ENCODE measurements at places on chromosomes 13 and 19. TPM values are rescaled to one million over a fixed set of nuclear protein-coding genes. Genes with fewer than 3 reads are reported as not detected.

ZNF570 gene
- 5.1 TPM for total RNA-seq

IGSF23 gene
- total RNA-seq = not detected

SIGLEC6 gene
- not detected for total RNA-seq

DKKL1 gene
- total RNA-seq = 0.79 TPM

PRMT1 gene
- total RNA-seq = 266 TPM

FCHO1 gene
- 115 TPM for total RNA-seq

ARRDC2 gene
- total RNA-seq = 30.6 TPM

EHD2 gene
- not detected for total RNA-seq

GRCh38 chr13:76889254-76889653 lies 3.0 kb upstream of the KCTD12 start:
- DNase-seq = no peak

DNA sequence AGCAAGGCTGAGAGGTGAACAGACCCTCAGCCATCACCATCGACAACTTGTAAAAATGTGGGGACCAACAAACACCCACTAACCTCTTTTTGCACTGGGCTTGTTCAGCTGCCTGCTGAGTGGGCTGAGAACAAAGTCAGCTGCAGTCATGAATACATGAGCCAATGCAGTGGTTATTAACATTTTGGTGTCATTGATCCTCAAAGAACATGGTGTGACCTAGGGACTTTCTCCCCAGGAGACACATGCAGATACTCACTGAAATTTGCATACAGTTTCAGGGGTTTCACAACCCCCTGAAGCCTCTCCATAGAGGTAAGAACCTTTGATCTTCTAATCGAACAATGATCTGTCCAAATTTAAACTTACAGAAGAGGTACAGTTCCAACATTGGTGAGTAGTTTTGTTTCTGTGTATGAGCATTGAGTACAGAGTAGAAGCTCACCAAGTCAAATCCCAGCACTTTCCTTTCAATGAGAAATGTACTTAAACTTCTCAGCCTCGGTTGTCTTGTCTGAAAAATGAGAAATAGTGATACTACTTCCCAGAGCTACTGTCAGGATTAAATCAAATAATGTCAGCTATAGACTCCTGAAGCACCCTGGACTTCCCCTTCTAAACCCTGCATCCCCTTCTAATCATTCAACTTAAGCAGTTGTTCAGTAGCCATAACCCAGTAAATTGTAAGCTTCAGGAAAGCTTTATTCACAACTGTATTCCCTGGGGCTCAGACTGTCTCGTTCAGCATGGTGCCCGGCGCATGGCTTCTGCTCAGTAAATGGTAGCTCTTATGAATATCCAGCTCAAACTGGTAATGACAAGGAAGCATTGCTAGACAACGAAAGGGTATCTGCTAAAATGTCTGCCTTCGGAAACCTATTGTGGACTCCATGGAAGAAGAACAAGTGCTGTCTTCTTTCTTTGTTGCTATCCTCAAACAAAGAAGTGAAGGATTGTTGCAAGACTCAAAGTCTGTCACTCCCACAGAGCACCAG lies 148.7 kb downstream of the FOXO1 start:
- DNase-seq = peak; percentile 26

DNA sequence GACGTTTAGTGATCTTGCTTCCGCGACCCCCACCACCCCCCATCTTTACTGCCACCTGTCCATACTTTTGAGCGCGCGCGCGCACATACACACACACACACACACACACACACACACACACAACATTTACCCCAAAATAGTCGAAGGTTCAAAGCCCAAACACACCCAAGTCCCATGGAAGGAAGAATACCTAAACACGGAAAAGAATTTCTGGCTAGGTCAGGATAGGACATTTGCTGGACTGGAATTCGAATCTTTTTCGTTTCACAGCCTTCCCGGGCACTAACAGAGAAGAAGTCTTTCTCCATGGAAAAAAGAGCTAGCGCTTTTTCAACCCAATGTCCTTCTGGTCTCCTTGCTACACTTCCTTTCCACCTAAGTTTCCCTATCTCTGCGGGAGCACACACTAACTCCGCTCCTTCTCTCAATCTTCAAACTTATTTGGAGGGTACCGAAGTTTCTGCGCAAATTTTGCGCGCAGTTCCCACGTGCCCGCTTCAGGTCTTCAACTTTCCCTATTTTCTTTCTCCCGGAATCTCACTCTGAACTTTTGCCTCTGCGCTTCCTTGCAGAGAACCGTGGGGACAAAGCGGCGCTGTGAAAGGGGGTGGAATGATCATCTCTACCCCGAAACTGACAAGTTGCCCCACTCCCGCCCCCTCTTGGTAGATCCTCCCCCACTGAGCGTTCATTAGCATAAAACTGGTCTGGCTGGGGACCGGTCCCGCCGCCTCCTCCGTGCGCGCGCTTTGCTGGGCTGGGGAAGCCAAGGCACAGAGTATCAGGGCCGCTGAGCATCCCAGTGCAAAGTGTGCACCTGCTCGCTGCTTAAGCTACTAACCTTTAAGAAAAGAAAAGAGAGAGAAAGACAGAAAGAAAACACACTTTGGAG lies 2.7 kb downstream of the DACH1 start:
- no peak for DNase-seq

DNA sequence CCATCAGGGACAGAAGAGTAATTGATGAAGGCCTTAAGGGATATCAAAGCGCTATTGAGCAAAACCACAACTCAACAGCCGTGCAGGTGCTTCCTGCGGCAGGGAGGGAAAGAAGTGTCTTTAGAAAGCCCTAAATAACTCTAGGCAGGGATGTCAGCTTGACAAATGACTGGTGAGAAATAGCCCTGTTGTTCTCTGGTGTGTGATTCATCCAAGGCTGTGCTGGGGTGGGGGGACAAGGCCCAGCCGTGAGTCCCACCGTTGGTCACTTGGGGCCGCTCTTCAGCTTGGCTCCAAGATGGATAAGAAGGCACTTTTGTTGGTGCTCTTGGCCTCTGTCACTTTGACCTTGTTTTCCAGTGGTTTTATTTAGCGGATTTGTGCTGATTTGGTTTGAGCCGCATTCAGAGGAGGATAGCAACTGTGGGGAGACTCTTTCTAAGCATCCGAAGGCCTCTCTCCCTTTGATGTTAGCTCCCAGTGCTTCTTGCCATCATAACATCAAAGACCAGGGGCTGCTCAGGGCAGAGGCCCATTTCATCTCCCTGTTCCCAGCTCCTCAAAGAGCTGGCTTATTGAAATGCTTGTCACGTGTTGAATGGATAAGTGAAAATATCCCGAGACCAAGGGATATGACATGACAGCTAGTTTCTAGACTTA lies 130.3 kb upstream of the SERP2 start:
- peak; percentile 84 for DNase-seq

DNA sequence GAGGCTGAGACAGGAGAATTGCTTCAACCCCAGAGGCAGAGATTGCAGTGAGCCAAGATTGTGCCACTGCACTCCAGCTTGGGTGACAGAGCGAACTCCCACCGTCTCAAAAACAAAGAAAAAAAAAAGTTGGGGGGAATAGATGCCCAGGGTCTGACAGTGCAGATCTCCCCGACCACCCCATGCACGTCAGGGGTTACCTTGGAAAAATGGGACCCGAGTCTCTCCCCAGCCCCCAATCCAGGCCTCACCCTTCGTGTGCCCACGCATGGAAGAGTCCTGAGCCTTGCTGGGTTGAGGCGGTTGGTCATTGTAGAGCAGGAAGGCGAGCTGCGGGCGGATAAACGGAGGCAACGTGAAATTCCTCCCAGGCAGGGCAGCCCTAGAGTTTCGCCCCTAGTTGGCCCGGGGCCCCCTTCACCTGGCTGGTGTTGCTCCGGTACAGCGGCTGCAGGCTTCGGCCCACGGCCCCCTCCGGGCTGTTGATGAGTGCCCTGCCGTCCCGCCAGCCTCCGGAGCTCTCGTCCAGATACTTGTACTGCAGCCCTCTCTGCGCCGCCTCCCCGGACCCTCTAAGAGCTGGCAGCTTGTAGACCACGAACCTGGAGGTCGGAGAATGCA lies 588 bp downstream of the DNASE2 start:
- DNase-seq = peak; percentile 72

- peak; percentile 66 for DNase-seq
Observed at GRCh38 chr19:18194554-18195238, 1.7 kb downstream of the MPV17L2 start.

- DNase-seq = no peak
Observed at GRCh38 chr13:64855506-64855905, 2374.6 kb downstream of the PCDH9 start.

DNA sequence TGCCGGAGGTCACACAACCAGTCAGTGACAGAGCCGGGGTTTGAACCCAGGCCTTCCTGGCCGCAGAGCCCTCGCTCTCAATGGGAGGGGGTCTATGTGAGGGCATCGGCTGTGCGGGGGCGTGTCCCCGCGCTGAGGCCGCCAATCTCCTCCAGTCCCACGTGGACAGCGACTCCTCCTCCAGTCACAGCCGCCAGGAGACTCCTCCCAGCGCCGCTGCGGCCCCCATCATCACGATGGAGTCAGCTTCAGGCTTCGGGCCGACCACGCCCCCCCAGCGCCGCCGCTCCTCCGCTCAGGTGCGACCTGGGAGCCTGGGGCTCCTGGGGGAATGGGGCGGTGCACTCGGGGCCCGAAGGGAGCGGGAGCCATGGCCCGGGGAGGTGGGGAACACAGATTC lies 6.0 kb downstream of the SPRED3 start:
- DNase-seq = peak; percentile 24

- DNase-seq = no peak
Observed at GRCh38 chr13:84946192-84946591, 853.0 kb downstream of the SLITRK6 start.

- no peak for DNase-seq
Observed at GRCh38 chr13:48159826-48160225, 64.9 kb upstream of the MED4 start.

DNA sequence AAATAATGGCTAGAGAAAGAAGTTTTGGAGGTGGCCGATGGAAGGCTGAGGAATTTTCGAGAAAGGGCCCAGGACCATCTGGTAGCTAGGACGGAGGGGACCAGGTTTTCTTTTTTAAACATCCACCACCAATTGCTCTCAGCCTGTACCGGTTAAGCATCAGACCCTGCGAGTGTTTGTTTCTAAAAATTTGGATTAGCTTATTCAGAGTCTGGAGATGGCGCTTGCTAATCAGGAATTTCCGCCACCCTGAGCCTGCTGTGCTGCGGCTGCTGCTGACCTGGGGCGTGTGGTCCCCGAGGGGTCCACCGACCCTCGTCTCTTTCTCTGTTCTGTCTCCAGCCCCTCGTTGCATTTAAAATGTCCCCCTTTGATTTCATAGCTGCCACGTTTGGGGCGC lies 2.0 kb downstream of the UHRF1 start:
- DNase-seq = peak; percentile 23

- DNase-seq = no peak
Observed at GRCh38 chr19:2392366-2392765, 32.3 kb downstream of the TMPRSS9 start.

DNA sequence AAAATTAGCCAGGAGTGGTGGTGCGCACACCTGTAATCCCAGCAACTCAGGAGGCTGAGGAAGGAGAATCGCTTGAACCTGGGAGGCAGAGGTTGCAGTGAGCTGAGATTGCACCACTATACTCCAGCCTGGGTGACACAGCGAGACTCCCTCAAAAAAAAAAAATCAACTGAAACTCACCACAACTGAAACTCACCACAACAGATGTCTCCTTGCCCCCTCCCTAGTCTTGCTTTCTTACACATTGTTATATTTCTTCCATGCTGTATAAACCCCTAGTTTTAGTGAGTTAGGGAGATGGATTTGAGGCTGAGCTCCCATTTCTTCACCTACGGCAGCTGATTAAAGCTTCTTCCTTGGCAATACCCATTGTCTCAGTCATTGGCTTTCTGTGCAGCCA lies 3.3 kb downstream of the ZIM3 start:
- DNase-seq = no peak
